ENCODE measurements at places on chromosomes 7 and 10.

DNA sequence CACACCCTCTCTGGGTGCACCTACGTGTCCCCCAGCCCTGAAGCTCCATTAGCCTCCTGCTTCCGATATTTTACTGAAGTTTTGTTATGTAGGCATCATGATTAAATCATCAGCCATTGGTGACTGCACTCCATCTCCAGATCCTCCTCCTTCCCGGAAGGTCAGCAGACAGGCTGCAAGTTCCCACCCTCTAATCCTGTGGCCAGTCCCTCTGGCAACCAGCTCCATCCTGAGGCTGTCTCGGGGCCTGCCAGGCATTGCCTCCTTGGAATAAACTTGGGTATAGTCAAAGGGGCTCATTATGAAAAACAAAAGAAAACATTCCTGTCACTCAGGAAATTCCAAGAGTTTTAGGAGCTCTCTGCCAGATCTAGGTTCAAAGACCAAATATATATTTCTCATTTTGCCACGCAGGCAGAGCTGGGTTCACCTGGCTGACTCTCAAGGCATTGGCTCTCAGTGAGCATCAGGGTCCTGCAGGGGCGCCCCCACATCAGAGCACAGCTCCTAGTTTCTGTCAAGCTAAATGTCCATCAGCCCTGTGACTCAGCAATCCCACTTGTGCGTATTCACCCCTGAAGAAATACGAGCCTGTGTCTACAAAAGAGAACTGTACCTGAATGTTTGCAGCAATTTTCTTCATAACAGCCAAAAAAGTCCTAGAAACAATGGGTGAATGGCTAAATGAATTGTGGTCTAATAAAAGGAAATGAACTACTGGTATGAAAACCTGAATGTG lies 27.4 kb upstream of the TMEM72 start:
- H3K27me3 ChIP-seq: peaks cover 7% of the 10 kb centered on the region
- H3K4me1 ChIP-seq: peaks cover 8% of the 10 kb centered on the region
- H3K36me3 ChIP-seq: no peaks in the 10 kb centered on the region
- H3K27ac ChIP-seq: no peak overlapping the region
- no peak overlapping the region for H3K4me3 ChIP-seq

DNA sequence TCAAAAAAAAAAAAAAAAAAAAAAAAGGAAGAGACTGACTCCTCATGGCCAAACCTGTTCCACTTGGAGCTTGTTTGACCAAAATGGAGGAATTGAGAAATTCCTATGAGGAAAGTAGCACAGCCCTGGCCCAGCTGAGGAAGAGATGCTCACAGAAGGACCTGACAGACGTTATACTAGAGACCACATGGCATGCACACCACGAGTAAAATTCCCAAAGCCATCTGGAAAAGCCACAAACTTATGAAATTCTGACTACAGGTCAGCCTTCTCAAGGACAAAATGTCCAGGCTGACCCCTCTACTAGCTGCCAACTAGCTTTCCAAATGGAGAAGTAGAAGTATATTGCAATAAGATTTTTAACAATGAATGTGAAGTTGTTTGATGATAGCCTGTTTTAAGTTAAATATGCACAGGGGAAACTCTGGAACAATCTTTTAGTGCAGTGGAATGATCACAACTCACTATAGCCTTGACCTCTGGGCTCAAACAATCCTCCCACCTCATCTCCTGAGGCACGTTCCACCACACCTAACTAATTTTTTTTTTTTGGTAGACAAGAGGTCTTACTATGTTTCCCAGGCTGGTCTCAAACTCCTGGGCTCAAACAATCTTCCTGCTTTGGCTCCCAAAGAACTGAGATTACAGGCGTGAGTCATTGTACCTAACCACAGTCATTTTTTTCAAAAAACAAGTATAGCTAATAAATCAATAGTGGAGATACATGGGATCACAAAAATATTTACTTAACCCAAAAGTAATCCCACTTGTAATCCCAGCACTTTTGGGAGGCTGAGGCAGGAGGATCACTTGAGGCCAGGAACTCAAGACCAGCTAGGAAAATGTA lies 75.7 kb downstream of the AKR1D1 start:
- DNase-seq: no peak
- H3K27ac ChIP-seq: no peak overlapping the region
- H3K4me3 ChIP-seq: no peak overlapping the region
- H3K4me1 ChIP-seq: peaks cover 3% of the 10 kb centered on the region

- H3K36me3 ChIP-seq: no peaks in the 10 kb centered on the region
- peaks cover 2% of the 10 kb centered on the region for H3K4me1 ChIP-seq
- no peak overlapping the region for H3K4me3 ChIP-seq
- H3K27me3 ChIP-seq: peaks cover 7% of the 10 kb centered on the region
- no peak overlapping the region for H3K27ac ChIP-seq
These were observed 26.7 kb upstream of the BMPR1A start for GRCh38 chr10:86729677-86730076.

- no peak overlapping the region for H3K4me3 ChIP-seq
- no peak overlapping the region for H3K27ac ChIP-seq
- no peak for DNase-seq
- H3K36me3 ChIP-seq: peaks cover 9% of the 10 kb centered on the region
- peaks cover 3% of the 10 kb centered on the region for H3K4me1 ChIP-seq
These were observed 4.5 kb upstream of the LRRC4 start for GRCh38 chr7:128035712-128036111.

DNA sequence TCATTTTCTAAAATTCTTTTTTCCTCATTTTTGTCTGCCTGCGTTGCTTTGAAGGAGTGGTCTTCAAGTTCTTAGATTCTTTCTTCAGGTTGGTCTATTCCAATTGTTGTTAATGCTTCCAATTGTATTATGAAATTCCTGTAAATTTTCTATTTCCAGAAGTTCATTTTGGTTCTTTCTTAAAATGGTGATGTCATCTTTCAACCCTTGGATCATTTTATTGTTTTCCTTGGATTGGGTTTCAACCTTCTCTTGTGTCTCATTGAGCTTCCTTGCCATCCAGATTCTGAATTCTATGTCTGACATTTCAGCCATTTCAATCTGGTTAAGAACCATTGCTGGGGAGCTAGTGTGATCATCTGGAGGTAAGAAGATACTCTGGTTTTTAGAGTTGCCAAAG lies 33.1 kb downstream of the PNLIPRP2 start:
- H3K36me3 ChIP-seq: no peaks in the 10 kb centered on the region
- H3K4me1 ChIP-seq: no peaks in the 10 kb centered on the region
- H3K4me3 ChIP-seq: no peak overlapping the region

DNA sequence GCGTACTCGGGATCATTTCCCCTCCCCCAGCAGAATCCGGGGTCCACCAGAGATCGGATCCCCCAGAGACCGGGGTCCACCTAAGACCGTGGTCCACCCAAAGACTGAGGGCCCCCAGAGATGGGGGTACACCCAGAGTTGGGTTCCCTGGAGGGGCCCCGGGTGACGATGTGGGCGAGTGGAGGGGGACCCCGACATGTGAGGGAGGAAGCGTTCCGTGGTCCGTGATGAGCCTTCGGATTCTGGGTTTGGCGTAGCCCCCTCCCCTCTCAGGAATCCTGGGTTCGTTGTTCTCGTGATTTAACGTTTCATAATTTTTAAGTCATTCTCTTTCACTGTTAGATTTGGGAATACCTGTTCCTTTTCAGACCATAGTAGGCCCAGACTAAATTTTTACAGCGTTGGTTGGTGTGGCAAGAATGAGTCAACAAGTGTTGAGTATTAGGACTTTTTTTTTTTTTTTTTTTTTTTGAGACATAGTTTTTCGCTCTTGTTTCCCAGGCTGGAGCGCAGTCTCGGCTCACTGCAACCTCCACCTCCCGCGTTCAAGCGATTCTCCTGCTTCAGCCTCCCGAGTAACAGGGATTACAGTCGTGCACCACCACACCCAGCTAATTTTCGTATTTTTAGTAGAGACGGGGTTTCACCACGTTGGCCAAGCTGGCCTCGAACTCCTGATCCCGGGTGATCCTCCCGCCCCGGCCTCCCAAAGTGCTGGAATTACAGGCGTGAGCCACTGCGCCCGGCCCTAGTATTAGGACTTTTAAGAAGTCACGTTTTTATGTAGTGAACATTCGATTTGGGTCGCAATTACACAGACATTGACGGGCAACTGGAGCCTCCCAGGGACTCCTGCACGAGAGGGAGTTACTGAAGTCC lies 672 bp downstream of the GTPBP4 start:
- H3K4me3 ChIP-seq: peak overlapping the region; percentile 91
- peaks cover 48% of the 10 kb centered on the region for H3K36me3 ChIP-seq
- no peaks in the 10 kb centered on the region for H3K27me3 ChIP-seq
- H3K4me1 ChIP-seq: peaks cover 22% of the 10 kb centered on the region
- H3K27ac ChIP-seq: peak overlapping the region; percentile 93

DNA sequence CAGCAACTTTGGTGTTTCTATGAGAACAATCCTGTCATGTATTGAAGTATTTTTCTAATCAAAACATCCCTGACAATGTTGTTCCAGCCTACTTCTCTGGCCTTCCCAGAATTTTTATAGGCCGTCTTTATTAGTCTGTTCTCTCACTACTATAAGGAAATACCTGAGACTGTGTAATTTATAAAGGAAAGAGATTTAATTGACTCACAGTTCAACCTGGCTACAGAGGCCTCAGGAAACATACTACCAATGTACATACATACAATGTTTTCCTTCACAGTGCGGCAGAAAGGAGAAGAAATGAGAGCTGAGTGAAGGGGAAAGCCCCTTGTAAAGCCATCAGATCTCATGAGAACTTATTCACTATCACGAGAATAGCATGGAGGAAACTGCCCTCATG lies 484.7 kb upstream of the PODXL start:
- no peaks in the 10 kb centered on the region for H3K4me1 ChIP-seq
- no peaks in the 10 kb centered on the region for H3K36me3 ChIP-seq
- no peak overlapping the region for H3K4me3 ChIP-seq
- H3K27ac ChIP-seq: no peak overlapping the region
- H3K27me3 ChIP-seq: peaks cover 2% of the 10 kb centered on the region
- DNase-seq: no peak

Data from activated T-helper 2 cell treated with anti-CD3 and anti-CD28 coated beads, Interferon-gamma antibody, Interleukin-2, Interleukin-4, amounts not matched to agents 10 μg/mL and 5 μg/mL and 100 μg/mL, durations not matched to agents 14 hours and 24 hours and 36 hours (primary cell).